Hematopoietic multipotent progenitor cell treated with erythropoietin and hydrocortisone succinate and interleukin-3 and kit ligand, for 15 days (in vitro differentiated cells): ENCODE measurements at places on chromosomes 11 and 22.
A peak's percentile ranks its signal among the peaks of the same experiment; 100 is the strongest.

DNA sequence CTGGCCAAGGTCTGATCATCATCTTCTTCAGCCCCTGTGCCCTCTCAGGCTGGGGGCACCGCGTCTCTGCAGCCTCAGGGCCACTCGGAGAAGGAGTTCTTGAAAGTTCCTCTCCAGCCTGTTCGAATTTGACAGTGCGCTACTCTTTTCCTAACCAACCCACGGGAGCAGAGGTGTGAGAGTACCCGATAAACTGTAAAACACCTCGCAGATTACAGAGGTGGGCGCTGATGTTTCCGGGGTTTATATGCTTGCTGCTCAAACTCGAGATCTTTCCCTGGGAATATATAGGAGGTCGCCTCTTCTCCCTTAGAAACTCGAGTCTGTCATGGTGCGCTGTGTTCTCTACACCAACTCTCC, 515 bp downstream of the CTR9 start:
- no peak for DNase-seq

GRCh38 chr11:71481101-71481960, 28.3 kb downstream of the NADSYN1 start:
- no peak for DNase-seq

GRCh38 chr22:43186272-43187170, at the start of gene TTLL12:
Gene TTLL12 (minus strand): TSS chr22:43187134. CDS start chr22:43187069, 65 bp downstream.
- peak; percentile 67 for DNase-seq

DNA sequence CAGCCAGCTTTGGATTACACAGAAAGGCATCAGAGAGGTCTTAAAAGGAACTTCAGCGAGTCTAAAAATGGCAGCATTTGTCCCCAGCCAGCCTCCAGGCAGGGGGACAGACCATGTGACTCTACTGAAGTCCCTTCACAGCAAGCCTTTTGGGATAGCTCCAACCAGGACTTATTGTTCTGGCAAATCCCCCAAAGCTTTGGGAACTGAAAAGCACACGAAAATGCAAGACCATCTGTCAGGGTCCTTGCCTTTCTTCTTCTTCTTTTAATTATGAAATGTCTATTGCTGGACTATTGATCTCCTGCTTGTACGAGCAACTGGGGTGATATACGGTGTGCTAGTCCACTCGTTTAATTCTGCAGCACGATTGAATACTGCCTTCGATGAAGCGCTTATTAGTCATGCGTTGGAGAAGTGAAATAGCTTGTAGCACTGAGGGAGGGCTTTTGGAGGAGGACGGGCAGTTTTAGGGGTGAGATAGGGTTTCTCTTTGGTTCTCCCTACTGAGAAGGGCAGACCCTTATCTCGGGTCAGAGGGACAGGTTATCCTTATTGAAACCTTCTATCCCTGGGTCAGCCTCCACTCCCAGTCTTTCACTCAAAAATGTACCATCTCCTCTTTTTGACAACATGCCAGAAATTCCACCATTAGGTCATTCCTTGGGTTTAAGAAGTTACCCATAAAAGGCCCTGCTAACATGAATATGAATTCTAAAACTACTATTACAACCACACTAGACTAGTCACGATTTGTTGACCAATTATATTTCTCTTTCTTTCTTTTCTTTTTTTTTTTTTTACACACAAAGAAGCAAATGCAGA, 416.4 kb downstream of the MIAT start:
- no peak for DNase-seq

GRCh38 chr11:22192642-22193347, at the start of gene ANO5:
Gene ANO5 (plus strand): TSS chr11:22193085. CDS start chr11:22193493, 408 bp downstream.
- DNase-seq: peak; percentile 11
